Diencephalon (tissue), 1 donor: ENCODE measurements at places on chromosomes 12 and 14. TPM values are rescaled to one million over a fixed set of nuclear protein-coding genes. Genes with fewer than 3 reads are reported as not detected.

The NXPH4 gene
- total RNA-seq = 4.4 TPM

The ABCC9 gene
- 22.8 TPM for total RNA-seq

The NYNRIN gene
- total RNA-seq = 13.8 TPM

The CLEC1B gene
- total RNA-seq = not detected

The KRT82 gene
- total RNA-seq = not detected

The KIF26A gene
- 9.2 TPM for total RNA-seq

The KRT75 gene
- total RNA-seq = not detected

The SRGAP1 gene
- total RNA-seq = 24.7 TPM
